ENCODE measurements at places on chromosomes 7 and 10.
A peak's percentile ranks its signal among the peaks of the same experiment; 100 is the strongest.

- no peak for DNase-seq
Measured at GRCh38 chr7:45252857-45253256, 95.3 kb downstream of the RAMP3 start.

DNA sequence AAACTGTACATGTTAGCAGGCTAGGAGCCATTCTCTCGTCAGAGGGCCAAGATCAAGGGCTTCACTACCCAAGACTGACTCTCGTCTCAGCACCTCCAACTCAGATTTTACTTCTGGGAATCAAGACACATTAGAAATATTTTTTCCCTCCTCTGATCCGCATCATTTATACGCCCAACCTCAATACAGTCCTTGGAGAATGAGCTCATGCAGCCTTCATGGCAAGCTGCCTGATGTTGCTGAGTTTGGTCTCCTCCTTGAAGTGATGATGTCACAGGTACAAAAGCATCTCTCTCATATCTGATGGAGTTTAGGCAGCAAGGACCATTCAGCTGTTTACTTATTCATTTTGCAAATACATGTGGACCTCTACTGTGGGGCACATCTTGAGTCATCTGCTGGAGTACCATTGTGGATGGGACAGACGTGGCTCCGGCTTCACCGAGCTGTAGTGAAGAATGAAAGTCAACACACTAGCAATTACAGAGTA lies 114.0 kb downstream of the BMPER start:
- no peak for DNase-seq

- DNase-seq, result no peak
Measured at GRCh38 chr7:28168393-28169158, 12.0 kb downstream of the JAZF1 start.

GRCh38 chr7:44587843-44588711 lies 6.0 kb upstream of the TMED4 start:
- peak; percentile 62 for DNase-seq

- DNase-seq, result no peak
Measured at GRCh38 chr7:137992550-137993394, 9.1 kb downstream of the CREB3L2 start.
